ENCODE measurements at places on chromosomes 11 and 22. TPM values are rescaled to one million over a fixed set of nuclear protein-coding genes. Genes with fewer than 3 reads are reported as not detected.

DNA sequence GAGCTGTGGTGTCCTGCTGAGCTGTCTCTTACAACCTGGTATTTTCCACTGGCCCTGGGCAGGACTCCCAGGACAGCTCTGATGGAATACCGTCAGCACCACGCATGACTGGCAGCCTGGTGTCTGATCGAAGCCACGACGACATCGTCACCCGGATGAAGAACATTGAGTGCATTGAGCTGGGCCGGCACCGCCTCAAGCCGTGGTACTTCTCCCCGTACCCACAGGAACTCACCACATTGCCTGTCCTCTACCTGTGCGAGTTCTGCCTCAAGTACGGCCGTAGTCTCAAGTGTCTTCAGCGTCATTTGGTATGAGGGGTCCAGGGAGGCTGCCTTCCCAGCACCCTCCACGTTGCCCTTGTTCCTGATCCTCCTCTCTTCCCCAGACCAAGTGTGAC, 2.4 kb downstream of the KAT5 start:
- peaks cover 29% of the 10 kb centered on the region for H3K4me1 ChIP-seq
- H3K4me3 ChIP-seq = no peak overlapping the region
- H3K27ac ChIP-seq = no peak overlapping the region
- no peak for DNase-seq
- H3K27me3 ChIP-seq = no peaks in the 10 kb centered on the region

DNA sequence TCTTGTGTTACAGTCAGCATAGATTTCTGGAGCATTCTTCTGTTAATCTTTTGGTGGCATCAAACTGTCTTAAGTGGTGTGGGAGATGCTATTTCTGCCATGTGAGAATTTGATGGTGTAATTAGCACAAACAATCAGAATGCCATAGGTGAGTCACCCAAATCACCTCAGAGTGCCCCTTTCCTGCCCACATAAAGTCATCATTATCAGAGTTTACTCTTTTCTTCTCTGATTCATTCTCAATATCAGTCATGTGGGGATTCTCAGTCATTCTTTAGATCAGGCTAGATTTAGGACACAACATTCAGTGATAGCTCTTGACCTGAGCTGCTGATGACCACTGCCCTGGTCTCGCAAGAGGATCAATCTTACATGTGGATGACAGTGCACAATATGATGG, 23.7 kb upstream of the MS4A6A start:
- H3K36me3 ChIP-seq = no peaks in the 10 kb centered on the region
- no peak overlapping the region for H3K27ac ChIP-seq
- no peaks in the 10 kb centered on the region for H3K27me3 ChIP-seq
- H3K4me1 ChIP-seq = no peaks in the 10 kb centered on the region

DNA sequence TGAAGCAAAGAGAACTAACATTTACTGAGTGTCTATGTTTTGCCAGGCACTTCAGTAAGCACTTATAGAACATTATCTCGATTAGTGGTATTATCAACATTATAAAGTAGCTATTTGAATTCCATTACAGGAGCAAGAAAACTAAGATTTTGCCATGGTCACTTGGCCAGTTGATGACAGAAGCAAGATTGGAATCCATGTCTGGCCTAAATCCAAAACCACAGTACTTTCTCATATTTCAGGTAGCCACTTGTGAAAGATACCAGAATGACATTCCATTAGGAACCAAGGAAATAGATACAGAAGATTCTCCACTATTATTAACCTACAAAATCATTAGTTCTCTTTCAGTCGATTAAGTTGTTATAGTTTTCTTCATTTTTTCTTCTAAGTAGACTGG, 691.0 kb upstream of the API5 start:
- DNase-seq = no peak
- H3K27me3 ChIP-seq = no peaks in the 10 kb centered on the region
- H3K36me3 ChIP-seq = no peaks in the 10 kb centered on the region
- no peak overlapping the region for H3K27ac ChIP-seq

Gene TSSK2
- 0.04 TPM for total RNA-seq

GRCh38 chr11:126538071-126538470, 182.6 kb downstream of the ST3GAL4 start:
- DNase-seq = no peak
- peaks cover 29% of the 10 kb centered on the region for H3K27me3 ChIP-seq
- H3K4me3 ChIP-seq = no peak overlapping the region
- no peaks in the 10 kb centered on the region for H3K4me1 ChIP-seq

Gene FJX1
- total RNA-seq = 6.5 TPM

Gene A4GALT
- total RNA-seq = 17.0 TPM

GRCh38 chr11:19162951-19163505, 38.8 kb downstream of the CSRP3 start:
- no peak overlapping the region for H3K4me3 ChIP-seq
- no peaks in the 10 kb centered on the region for H3K27me3 ChIP-seq
- H3K27ac ChIP-seq = no peak overlapping the region
- peaks cover 11% of the 10 kb centered on the region for H3K36me3 ChIP-seq
- no peak for DNase-seq

Gene SMC1B
- 0.04 TPM for total RNA-seq

GRCh38 chr11:62544581-62545436, 1.8 kb downstream of the AHNAK start:
- no peaks in the 10 kb centered on the region for H3K27me3 ChIP-seq
- peak overlapping the region; percentile 99 for H3K4me3 ChIP-seq
- H3K36me3 ChIP-seq = peaks cover 12% of the 10 kb centered on the region
- DNase-seq = peak; percentile 61

DNA sequence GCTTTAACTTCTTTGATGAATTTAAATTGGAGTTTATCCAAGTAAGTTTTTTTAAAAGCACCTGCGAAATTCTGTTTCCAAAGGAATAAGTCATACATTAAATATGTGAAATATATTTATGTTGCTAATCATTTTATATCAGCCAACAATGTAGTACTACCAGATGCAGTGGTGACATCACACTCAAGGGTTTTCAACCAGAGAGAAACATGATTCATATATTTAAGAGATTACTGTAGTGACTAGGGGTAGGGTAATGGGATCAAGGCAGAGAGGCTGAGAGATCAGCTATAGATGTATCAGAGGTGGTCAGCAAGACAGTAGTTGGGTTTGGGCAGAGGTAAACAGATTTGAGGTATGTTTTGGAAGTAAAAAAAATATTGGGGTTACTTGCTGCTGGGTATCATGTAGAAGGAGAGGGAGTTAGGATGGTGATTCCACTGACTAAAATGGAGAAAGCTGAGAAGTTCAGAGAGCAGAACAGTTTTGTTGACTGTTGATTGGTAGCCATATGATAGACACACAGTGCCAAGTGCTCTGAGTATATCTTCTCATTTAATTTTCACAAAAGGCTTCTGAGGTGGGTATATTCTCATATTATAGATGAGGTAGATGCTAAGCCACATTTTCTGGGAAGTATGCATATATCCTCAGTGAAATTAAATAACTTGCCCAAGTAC, 39.4 kb downstream of the CEP57 start:
- no peaks in the 10 kb centered on the region for H3K27me3 ChIP-seq
- H3K36me3 ChIP-seq = peaks cover 18% of the 10 kb centered on the region
- H3K4me3 ChIP-seq = no peak overlapping the region
- H3K27ac ChIP-seq = no peak overlapping the region
- peak; percentile 18 for DNase-seq

- H3K4me1 ChIP-seq = peaks cover 18% of the 10 kb centered on the region
- H3K4me3 ChIP-seq = no peak overlapping the region
- H3K36me3 ChIP-seq = no peaks in the 10 kb centered on the region
- H3K27ac ChIP-seq = no peak overlapping the region
- H3K27me3 ChIP-seq = peaks cover 85% of the 10 kb centered on the region
These were observed 8.1 kb downstream of the WNT7B start for GRCh38 chr22:45968751-45969413.

GRCh38 chr11:65634905-65635731, 2.8 kb upstream of the SIPA1 start:
- no peak overlapping the region for H3K4me3 ChIP-seq
- peaks cover 58% of the 10 kb centered on the region for H3K36me3 ChIP-seq
- no peaks in the 10 kb centered on the region for H3K27me3 ChIP-seq
- peaks cover 33% of the 10 kb centered on the region for H3K4me1 ChIP-seq
- no peak overlapping the region for H3K27ac ChIP-seq

Gene C22orf31
- total RNA-seq = 2.1 TPM

DNA sequence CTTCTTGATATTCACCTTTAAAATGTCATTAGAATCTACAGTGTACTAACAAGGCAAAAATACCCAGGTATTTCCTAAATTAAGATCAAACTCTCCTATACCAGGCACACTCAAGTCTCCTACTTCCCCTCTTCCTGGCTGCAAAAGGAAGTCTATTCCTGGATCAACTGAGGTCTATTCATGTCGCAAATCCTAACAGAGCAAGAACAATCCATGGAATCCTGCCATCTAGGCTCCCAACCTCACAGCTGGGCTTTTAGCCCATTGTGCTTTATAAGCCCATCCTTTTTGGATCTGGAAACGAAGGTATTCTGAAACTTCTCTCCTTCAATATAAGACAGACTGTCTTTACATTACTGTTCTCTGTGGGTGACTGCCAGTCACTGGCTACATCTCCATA, 161.8 kb downstream of the SOX6 start:
- H3K4me1 ChIP-seq = peaks cover 16% of the 10 kb centered on the region
- peak overlapping the region; percentile 70 for H3K27ac ChIP-seq
- DNase-seq = peak; percentile 84
- H3K4me3 ChIP-seq = no peak overlapping the region
- H3K36me3 ChIP-seq = no peaks in the 10 kb centered on the region

Gene TRIM6
- 1.5 TPM for total RNA-seq

DNA sequence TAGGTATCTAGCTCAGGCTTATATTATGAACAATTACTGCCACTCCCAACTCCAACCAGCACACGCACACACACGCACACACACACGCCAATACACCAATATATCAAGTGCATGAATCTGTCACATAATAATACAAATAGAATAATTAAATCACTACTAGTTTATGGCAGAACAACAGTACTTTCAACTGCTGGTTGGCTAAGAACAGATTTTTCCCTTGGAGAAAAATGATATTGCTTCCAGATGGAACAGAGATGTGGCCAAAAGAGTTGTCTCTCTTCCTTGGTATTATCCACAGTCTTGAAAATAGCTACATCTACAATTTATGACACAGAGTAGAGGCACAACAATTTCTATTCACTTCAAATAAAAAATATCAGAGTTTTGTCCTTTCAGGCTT, 538.3 kb upstream of the FAT3 start:
- H3K27me3 ChIP-seq = no peaks in the 10 kb centered on the region
- H3K27ac ChIP-seq = no peak overlapping the region
- H3K4me1 ChIP-seq = no peaks in the 10 kb centered on the region
- DNase-seq = peak; percentile 88

- no peaks in the 10 kb centered on the region for H3K36me3 ChIP-seq
- H3K4me1 ChIP-seq = peaks cover 31% of the 10 kb centered on the region
- no peak for DNase-seq
- H3K27me3 ChIP-seq = peaks cover 68% of the 10 kb centered on the region
- peak overlapping the region; percentile 18 for H3K4me3 ChIP-seq
These were observed 476 bp upstream of the BARX2 start for GRCh38 chr11:129374993-129375750.

DNA sequence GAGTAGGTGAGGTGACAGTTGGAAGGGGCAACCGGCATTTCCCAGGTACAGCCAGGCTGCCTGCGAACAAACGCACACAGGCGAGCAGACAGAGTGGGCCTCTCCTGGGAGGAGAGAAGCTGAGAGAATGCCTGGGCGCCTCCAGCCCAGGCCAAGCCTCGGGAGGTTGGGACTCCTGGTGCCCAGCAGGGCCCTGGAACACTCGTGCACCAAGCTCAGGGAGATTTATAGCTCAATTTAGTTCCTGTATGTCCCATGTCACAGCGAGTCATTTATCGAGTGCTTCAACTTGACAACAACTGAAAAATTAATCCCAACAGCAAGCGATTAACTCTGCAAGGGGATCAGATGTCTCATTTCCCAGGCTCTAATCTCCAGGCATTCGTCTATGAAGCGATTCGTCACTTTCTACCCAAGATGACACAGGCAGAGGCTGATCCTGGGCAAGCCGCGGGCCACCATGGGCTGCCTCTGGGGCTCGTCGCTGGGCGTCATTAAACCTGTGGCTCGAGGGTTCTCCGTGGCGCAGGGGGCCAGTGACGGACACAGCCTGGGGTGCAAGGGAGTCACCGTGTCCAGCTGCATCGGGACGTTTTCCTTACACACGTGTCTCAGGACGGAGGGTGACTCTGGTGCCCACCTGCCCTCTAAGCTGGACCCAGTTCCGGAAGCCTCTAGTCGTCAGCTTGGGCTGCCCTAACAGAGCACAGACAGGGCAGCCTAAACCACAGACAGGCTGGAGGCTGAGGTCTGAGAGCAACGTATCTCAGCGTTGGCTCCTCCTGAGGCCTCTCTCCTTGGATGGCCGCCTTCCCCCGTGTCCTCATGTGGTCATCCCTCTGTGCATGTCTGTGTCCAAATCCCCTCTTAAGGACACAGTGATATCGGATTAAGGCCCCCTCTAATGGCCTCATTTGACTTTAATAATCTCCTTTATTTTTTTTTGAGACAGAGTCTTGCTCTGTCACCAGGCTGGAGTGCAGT, 154.1 kb downstream of the CTTN start:
- no peak overlapping the region for H3K27ac ChIP-seq
- peaks cover 12% of the 10 kb centered on the region for H3K27me3 ChIP-seq
- no peak for DNase-seq
- peaks cover 8% of the 10 kb centered on the region for H3K4me1 ChIP-seq
- no peak overlapping the region for H3K4me3 ChIP-seq

DNA sequence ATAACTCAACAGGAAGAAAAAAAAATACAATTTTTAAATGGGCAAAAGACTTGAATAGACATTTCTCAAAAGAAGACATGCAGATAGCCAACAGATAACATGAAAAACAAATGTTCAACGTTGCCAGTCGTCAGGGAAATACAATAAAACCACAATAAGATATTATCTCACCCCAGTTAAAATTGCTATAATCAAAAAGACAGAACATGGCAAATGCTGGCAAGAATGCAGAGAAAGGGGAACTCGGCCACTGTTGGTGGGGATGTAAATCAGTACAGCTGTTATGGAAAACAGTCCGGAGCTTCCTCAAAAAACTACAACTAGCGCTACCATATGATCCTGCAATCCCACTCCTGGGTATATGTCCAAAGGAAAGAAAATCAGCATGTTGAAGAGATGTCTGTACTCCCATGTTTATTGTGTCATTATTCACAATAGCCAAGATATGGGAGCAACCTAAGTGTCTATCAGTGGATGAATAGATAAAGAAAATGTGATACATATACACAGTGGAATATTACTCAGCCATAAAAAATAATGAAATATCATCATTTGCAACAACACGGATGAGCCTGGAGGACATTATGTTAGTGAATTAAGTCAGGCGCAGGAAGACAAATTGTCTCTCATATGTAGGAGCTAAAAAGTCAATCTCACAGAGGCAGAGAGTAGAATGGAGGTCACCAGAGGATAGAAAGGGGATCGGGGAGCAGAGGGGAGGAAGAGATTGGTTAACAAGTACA, 12.2 kb upstream of the CYTH4 start:
- peaks cover 10% of the 10 kb centered on the region for H3K4me1 ChIP-seq
- no peak overlapping the region for H3K27ac ChIP-seq
- DNase-seq = peak; percentile 55

Data from muscle of leg (tissue), 16 donors.